Thoracic aorta (tissue), 2 donors: ENCODE measurements at places on chromosomes 2 and 18. TPM values are rescaled to one million over a fixed set of nuclear protein-coding genes. Genes with fewer than 3 reads are reported as not detected.

DNA sequence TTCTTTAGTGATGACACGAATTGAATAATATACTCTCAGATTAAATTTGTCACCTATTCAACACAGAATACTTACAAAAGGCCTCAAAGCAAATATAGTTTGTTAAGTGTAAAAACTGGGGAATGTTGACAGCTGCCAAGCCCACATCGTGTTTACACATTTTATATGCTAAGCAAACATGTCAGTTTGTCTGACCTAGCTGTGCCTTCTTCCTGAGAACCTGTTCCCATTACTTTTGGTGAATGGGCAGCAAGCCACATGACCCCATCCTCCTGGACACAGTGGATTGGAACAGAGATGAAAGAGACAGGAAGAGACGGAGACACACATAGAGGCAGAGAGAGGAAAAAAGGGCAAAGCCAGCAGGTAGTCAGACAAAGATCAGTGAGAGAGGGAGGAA lies 22.9 kb upstream of the CUL3 start:
- no peak for DNase-seq

- no peak for DNase-seq
Observed at GRCh38 chr18:12102136-12102842, 8.6 kb downstream of the ANKRD62 start.

GRCh38 chr2:1539441-1539840 lies 126.2 kb downstream of the TPO start:
- DNase-seq, result no peak

DNA sequence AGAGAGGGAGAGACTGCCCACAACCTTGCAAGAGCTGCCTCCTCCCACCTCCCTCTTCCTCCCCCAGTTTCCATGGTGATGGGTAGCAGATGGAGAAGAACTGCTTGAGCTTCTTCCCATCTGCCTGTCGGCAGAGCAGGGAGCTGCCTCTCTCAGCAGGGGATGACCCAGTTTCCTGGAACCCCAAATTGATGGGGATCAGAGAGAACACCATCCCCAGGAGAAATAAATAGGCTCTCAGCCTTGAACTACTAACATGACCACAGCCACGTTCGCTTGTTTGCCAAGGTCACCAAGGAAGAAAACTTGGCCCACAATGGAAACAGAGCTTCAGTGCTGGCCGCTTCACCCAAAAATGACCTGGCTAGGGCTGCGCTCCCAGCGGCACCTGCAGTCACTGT lies 82.2 kb downstream of the ADD2 start:
- DNase-seq, result no peak

GRCh38 chr2:85154048-85154753 lies 21.0 kb downstream of the TCF7L1 start:
- no peak for DNase-seq

DNA sequence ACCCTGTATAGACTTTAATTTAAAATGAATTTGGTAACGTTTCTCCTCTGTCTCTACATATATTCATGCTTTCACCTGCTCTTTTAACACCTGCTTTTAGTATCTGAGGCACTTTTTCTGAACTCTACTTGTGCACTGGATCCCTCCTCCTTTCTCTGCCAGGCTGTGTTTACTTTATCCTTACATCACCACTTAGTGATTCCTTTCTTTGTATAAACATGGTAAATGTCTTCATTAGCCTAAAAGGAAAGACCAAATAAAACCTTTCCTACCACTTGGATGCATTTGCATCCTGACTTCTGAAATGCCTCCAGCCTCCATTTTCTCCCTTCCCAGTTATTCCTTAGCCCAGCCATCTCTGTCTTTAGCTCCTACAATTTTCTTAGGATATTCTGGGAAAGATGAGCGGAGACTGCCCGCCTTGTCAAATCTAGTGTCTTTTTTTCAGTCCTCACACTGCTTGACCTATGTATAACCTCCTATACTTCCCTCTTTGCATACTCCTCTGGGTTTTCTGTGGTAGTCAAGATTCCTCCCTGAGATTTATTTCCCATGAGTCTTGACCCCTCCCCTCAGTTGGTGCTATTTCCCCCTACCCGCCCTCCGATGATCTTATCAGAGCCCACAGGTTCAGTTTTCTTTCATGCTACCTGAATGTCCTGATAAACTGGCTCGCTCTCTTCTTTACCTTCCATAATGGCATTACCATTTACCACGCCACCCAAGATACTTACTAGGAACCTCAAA lies 44.8 kb downstream of the REL start:
- no peak for DNase-seq

- no peak for DNase-seq
Observed at GRCh38 chr2:233772583-233772982, 5.5 kb upstream of the MROH2A start.

- DNase-seq, result no peak
Observed at GRCh38 chr2:96342085-96342484, 6.5 kb downstream of the NCAPH start.

- no peak for DNase-seq
Observed at GRCh38 chr2:220673151-220673874, 898.8 kb downstream of the EPHA4 start.

Gene BUB1
- total RNA-seq, result 0.49 TPM

Gene FHOD3
- total RNA-seq, result 19.8 TPM

Gene COL6A3
- total RNA-seq, result 118 TPM

Gene CDCA7
- total RNA-seq, result not detected

Gene STAT4
- 6.6 TPM for total RNA-seq
